Left ventricle myocardium superior (tissue), 1 donor: ENCODE measurements at places on chromosomes 2 and 18. TPM values are rescaled to one million over a fixed set of nuclear protein-coding genes. Genes with fewer than 3 reads are reported as not detected.

GRCh38 chr2:23523373-23524260 is 138.6 kb downstream of the KLHL29 start:
- no peak for DNase-seq

The IWS1 gene
- 58.1 TPM for total RNA-seq

The TUBA3D gene
- total RNA-seq, result 100 TPM

- DNase-seq, result peak; percentile 40
Measured at GRCh38 chr18:5488844-5489243, 55.0 kb downstream of the EPB41L3 start.
